Activated effector memory CD4-positive, alpha-beta T cell treated with anti-CD3 and anti-CD28 coated beads, Interleukin-2, amount 50 U/mL, for 16 hours (primary cell): ENCODE measurements at places on chromosomes 3 and 15.

GRCh38 chr15:55279746-55280351, 9.8 kb downstream of the RAB27A start:
- peak; percentile 82 for DNase-seq

- peak; percentile 72 for DNase-seq
Observed at GRCh38 chr3:183698318-183698751, 738 bp downstream of the YEATS2 start.

DNA sequence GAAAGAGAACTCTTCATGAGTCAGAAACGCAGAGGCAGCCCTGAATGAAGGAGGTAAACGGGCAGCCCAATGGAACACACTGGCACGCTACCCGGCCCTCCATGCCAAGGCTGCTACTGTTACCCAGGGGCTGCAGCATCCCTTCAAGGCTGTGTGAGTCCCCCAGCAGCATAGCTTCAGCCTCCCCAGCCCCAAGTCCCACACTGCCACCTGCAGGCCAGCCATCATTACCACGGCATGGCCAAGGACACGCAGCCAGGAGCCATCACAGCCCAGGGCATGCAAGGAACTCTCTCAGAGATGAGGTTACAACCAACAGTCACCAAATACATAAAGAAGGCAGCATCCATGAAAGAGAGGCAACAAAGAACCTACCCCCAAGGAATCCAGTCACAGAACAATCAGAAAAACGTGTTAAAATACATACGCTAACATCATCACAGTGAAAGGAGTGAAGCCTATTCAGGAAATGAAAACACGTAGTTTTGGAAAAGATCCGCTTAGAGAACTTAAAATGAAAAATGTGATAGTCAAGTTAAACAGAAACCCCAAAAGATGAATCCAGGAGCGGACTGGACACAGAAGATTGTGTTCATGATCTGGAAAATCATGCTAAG, 22.4 kb downstream of the PLA2G4F start:
- DNase-seq: peak; percentile 80

DNA sequence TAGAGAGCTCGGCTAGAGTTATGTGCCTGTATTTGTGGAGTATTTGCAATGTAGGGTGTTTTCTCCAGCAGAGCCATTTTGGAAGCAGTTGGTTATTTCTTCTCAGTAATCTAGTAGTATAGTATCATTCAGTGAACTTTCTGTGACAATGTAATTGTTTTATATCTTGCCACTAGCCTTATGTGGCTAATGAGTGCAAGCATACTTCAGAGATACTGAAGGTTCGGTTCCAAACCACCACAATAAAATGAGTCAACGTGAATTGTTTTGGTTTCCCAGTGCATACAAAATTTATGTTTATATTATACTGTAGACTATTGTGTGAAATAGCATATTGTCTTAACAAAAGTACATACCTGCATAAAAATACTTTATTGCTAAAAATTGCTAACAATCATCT, 286.9 kb upstream of the TBL1XR1 start:
- no peak for DNase-seq

DNA sequence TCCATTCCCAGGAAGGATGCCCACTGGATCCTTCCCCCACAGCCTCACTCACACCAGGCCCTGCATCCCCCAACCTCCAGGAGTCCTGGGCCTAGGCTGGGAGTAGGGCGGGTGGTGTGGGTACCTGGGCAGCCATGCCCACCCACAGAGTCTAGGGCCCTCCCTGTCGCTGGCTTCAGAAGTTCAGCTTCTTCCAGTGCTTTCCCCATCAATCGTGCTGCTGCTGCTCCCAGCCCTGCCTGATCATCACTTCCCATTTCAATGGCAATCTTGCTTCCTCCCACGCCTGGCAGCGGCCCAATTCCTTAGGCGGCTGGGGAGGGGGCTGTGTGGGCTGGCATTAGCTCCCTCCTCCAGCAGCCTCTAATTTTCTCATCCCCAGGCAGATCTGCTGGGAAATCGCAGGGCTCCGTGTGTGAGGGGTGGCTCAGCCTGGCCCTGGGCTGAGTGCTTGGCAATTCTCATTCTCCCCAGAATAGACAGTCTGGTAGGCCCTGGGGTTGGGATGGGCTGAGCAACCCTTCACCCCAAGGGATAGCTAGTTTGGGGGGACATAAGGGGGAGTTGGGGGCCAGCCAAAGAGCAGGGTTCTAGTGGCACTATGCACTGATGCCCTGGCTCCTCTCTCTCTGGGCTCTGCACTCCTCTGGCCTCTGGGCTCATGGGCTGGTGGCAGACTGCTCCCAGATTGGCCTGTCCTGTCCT, 66.4 kb downstream of the SCN5A start:
- DNase-seq: peak; percentile 49

- DNase-seq: no peak
Observed at GRCh38 chr3:12439161-12439940, 44.9 kb upstream of the TSEN2 start.

GRCh38 chr15:91065505-91065904, 34.6 kb upstream of the SV2B start:
- no peak for DNase-seq
